NCI-H187 (cell line): ENCODE measurements at places on chromosomes 12 and 14.

DNA sequence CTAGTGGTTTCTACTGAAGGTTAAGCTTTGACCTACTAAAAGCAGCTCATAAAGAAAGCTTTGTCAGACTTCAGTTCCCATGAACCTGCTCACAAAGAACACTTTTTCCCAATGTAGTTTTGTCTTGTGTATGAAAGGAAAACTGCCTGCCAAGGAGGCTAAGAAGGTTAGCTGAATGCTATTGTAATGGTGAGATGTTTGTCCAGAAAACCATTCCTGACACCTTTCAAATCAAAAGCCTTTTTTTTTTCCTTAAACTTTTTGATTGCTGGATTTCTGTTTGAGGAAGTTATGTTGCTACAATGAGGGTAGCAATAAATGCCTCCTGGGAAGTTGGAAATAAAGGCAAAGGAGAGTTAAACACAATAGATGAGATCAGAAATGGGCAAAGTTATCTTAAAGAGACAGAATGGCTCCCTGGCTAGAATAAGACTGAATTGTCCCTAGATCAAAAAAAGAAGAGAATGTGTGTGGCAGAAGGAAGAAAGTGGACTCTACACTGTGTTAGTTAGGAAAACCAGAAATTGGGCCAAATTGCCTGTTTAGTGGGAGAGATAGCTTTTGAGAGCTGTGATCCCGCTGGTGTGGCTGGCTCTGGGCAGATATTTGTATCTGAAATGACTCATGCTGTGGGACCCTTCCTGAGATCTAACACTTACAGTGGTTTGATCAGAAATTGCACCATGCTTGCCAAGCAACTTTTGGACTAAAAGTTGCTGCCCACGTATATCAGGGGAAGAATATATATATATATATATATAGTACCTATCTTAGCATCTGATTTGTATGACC, 27.5 kb downstream of the TECPR2 start:
- no peak for DNase-seq

GRCh38 chr14:70706177-70706576, 64.5 kb downstream of the TTC9 start:
- no peak for DNase-seq

- DNase-seq, result no peak
Measured at GRCh38 chr12:88299567-88300101, 157.5 kb downstream of the TMTC3 start.

DNA sequence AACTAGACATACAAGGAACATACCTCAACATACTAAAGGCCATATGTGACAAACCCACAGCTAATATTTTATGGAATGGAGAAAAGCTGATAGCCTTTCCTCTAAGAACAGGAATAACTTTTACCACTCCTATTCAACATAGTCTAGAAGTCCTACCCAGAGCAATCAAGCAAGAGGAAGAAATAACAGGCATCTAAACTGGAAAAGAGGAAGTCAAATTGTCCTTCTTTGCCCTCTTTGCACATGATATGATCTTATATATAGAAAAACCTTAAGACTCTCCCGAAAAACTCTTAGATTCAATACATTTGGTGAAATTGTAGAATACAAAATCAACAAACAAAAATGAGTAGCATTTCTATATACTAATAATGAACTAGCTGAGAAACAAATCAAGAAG, 110.0 kb downstream of the ATP23 start:
- no peak for DNase-seq

DNA sequence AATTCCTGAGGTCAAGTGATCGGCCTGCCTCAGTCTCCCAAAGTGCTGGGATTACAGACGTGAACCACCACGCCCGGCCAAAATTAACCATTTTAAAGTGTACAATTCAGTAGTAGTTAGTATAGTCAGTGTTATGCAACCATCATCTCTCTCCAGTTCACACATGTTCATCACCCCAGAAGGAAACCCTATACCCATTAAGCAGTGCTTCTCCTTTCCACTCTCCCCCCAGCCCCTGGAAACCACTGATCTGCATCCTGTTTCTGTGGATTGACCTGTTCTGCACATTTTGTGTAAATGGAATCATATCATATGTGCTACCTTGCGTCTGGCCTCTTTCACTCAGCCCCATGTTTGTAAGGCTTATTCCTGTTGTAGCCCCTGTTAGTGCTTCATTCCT, 52.2 kb downstream of the PHETA1 start:
- no peak for DNase-seq

DNA sequence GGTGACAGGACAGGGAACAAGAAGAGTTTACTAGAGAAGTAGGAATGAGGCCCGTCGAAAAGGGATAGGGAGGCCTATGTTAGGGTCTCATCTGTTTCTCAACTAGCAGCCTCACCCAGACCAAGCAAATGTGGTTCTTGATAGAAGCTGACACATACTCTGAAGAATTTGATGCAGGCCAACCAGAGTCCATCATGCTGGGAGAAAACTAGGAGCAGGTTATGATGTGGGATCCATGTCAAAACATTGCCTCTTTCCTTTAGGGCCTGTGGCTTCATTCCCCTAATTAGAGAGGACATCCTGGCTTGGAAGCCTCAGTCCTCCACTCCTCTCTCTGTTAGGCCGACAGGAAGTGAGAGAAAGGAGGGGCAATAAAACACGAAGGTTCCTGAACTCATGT, 122.8 kb downstream of the NTF3 start:
- no peak for DNase-seq

- no peak for DNase-seq
Measured at GRCh38 chr14:76922584-76922983, 96.4 kb downstream of the LRRC74A start.

GRCh38 chr12:96136725-96137378, 57.3 kb upstream of the ELK3 start:
- no peak for DNase-seq

DNA sequence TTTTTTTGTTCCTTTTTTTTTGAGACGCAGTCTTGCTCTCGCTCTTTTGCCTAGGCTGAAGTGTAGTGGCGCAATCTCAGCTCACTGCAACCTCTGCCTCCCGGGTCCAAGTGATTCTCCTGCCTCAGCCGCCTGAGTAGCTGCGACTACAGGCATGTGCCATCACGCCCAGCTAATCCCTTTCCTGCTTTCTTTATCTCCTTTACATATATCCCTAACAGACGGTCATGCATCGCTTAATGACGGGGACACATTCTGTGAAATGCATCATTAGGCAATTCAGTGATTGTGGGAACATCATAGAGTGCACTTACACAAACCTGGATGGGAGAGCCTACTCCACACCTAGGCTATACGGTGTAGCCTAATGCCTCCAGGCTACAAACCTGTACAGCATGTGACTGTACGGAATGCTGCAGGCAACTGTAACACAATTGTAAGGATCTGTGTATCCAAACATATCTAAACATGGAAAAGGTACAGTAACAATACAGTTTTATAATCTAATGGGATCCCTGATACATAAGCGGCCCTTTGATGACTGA, 32.8 kb downstream of the NOS1 start:
- peak; percentile 11 for DNase-seq

DNA sequence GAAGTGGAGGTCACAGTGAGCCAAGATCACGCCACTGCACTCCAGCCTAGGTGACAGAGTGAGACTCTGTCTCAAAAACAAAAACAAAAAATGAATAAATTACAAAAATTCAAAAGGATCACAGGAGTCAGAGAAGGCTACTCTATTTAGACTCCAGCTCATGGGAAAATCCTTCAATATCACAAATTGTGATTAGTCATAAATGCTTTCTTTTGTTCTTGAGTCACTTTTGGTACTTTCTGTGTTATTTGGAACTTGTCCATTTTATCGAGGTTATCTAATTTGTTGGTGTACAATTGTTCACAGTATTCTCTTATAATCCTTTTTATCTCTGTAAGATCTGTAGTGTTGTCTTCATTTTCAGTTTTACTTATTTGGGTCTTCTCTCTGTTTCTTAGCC, 18.9 kb downstream of the ALDH2 start:
- no peak for DNase-seq

GRCh38 chr14:35320472-35320871, 28.3 kb downstream of the PSMA6 start:
- no peak for DNase-seq

DNA sequence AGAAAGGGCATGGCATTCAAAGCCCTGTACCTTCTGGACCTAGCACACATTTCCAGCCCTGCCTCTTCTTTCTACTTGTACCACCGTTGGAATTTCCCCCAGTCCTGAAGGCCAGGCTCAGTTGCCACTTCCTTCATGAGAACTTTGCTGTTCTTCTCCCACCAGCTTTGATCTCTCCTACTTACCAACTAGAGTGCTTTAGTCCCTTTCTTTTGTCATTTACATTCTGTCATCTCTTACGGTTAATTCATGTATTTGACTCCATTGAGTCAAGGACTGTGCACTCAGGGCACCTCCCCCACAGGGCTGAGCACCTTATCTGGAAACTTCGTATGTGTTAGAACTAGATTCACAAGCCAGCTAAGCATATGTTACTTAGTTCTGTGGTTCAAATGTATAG, 26.3 kb downstream of the BICDL1 start:
- no peak for DNase-seq

- no peak for DNase-seq
Measured at GRCh38 chr14:95363468-95363954, 43.8 kb upstream of the CLMN start.

DNA sequence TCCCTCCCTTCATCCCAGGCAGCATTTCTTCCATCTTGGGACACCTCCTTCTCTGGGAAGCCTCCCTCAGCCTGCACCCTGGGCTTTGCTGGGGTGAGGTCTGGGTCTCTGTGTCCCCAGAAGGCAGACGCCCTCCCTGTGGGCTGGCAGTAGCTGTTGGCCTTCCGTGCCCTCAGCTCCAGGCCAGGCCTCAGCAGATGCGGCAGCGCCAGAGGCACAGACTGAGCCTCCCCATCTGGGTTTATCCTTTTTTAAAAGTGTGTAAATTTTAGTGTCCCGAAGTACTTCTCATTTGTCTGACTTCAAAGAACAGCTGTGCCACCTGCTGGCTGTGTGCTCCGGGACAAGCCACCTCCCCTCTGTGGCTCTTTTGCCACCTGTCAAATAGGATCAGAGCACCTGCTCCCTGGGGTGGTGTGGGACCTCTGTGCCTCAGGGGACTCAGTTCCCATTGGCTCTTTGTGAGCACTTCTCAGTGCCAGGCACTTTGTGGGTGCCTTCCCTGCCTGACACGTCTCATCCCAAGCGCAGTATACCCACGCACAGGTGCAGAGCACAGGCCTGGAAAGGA, 11.1 kb downstream of the EXOC3L4 start:
- DNase-seq, result no peak

- no peak for DNase-seq
Measured at GRCh38 chr12:82627799-82628198, 58.9 kb upstream of the TMTC2 start.

DNA sequence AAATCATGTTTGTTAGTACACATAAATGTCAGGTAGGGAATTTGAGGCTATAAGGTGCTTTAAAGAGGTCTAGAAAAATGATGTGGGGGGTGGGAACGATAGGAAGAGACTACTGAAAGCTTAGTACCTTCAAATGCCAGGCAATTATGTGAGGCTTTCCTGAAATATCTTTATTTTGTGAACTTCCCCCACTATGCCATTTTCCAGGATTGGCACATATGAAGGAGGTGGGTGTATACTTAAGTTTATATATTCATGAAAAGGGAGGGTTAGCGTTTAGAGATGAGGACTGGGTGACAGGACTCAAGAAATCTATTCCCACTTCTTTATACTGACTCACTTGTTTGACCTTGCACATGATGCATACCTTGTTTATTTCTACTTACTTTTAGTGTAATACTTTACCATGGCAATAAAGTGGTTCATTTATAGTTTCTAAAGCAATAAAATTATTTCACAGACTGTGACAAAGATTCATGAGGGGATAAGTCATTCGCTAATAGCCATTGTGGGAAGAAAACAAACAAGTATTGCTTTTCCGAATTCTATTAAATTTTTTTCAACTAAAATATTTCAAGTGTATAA, 77.1 kb downstream of the PLEKHA5 start:
- DNase-seq, result no peak

GRCh38 chr14:69614592-69614991, 3.2 kb downstream of the SUSD6 start:
- no peak for DNase-seq
